NCI-H774 (cell line): ENCODE measurements at places on chromosomes 4 and X.

DNA sequence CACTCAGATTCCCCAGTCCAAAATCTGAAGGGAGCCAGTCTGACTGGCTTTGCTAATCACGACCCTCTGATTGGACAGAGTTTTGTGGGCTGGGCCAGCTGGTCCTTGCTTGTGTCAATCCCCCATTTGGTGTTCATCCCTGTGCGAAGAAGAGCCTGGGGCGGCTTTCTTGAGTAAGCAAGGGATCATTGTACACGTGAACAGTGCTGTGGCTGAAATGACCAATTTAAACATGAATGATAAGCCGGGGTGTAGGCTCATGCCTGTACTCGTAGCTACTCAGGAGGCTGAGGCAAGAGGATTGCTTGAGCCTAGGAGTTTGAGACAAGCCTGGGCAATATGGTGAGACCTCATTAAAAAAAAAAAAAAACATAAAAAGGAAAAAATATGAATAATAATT is 379.1 kb downstream of the RAPGEF2 start:
- DNase-seq, result no peak

DNA sequence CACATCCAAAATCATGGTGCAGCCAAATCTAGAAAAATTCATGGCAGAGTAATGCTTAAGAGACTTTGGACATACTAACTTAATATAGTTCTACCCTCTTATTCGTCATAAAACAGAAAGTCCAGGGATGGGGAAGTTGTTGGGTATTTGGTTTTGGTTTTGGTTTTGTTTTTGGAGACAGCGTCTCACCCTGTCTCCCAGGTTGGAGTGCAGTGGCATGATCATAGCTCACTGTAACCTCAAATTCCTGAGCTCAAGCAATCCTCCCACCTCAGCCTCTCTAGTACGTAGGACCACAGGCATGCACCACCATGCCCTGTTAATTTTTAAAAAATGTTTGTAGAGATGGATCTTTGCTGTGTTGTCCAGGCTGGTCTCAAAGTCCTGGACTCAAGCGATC is 271.8 kb upstream of the TENM3 start:
- DNase-seq, result no peak

DNA sequence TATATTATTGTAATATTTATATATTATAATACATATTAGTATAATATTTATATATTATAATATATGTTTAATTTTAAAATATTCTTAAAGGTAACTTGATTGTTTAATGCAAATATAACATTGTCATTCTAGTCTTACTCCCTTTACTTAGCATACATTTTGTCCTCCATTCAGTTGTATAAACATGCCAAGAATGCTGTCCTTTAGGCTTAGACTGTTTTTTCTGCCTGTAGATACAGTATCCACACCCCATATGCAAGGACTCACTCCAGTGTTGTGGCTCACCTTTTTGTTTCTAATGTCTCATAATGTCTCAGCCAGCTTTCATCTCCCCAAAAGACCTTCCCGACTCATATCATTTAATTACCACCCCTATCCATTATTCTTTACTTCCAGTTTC is 2110.0 kb downstream of the PCDH7 start:
- no peak for DNase-seq

GRCh38 chr4:174580597-174580996 is 58.3 kb upstream of the HPGD start:
- no peak for DNase-seq

GRCh38 chr4:2804973-2805501 is 12.2 kb downstream of the SH3BP2 start:
- DNase-seq, result no peak

- no peak for DNase-seq
These were observed 68.8 kb downstream of the MAB21L2 start for GRCh38 chr4:150650751-150651150.

DNA sequence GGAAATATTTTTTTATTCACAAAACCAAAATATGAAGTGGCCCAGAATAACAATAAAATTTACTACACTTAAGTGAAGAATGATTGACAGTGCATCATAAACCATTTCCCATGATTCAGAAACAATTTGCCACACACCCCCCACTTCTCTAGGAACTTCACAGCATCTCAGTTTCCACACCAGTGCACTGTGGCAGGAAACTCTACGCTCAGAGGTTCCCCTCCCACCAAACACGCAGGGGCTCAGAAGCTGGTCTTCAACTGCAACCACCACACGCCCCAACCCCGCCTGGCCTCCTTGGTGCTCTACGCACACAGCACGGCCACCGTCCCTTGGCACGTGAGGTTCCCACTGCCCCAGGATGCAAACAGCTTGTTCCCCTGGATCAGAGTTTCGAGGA is 63.7 kb downstream of the ZFYVE28 start:
- no peak for DNase-seq

DNA sequence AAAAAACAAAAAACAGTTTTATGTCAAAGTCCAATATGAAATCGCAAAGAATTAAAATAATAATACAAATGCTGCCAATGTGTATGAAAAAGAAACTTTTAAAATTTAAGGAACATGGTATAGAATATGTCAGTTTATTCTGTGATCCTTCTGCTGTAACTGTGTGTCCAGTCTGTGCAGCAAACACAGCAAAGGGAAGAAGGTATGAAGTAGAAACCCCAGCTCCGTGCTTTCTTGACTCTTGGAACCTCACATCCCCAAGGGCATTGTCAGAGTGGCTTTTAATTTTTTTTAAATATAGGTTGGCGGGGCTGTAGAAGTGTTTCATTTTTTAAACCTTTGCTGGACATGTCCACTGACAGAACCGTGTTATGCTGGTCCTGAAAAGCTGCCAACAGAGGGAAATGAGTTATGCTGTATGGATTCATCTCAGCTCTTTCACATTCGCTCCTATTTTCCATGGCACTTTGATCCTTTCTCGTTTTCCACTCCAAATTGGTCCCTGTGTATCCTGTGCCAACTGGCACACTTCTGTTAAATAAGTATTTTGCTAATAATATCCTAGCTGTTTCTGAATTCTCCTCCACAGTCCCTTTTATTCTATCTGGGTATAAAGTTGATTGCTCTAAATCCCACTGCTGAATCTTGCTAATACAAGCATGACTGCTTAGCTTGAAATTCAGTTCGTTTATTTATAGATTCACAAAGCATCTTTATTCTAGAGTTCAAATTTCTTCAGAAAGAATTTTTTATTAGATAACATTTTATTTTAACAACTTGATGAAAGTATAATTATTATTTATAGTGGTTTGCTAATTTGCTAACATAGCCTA is 127.0 kb upstream of the DDIT4L start:
- DNase-seq, result no peak

DNA sequence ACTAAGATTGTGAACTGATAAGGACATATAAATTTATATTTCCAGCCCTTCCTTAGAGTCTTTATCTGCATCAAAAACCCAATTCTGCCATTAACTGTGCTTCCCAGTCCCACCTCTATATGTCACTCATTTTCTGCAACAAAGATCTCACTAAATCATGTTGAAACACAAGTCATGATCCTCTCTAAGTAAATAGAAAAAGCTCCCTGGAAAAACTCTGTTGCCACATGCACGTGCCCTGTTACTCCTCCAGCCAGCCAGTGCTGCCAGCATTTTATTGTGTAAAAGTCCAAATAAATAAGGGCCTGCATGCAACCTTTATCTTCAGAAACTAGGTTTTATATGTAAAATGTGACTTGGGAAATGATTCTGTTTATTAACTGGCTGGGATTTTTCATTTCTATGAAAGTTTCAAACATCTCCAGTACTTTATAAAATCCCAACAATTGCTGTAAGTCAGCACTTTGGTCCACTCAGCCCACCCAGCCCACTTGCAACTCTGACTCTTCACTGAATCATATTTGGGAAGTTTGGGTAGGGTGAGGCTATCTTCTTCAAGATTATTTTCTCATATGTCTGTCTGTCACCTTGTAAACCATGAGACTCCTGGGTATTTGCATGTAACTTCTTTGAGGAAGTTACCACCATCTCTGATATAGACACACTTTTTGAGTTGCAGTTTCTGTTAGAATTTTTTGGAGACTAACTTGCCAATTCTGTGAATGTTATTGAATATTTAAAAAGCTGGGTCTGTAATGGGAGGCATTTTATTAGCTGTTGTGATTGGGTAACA is 40.0 kb upstream of the SMARCA5 start:
- DNase-seq, result no peak

- no peak for DNase-seq
These were observed 17.2 kb upstream of the GTPBP6 start for GRCh38 chrX:335758-336155.

GRCh38 chr4:30930276-30930675 is 210.1 kb downstream of the PCDH7 start:
- DNase-seq, result no peak

DNA sequence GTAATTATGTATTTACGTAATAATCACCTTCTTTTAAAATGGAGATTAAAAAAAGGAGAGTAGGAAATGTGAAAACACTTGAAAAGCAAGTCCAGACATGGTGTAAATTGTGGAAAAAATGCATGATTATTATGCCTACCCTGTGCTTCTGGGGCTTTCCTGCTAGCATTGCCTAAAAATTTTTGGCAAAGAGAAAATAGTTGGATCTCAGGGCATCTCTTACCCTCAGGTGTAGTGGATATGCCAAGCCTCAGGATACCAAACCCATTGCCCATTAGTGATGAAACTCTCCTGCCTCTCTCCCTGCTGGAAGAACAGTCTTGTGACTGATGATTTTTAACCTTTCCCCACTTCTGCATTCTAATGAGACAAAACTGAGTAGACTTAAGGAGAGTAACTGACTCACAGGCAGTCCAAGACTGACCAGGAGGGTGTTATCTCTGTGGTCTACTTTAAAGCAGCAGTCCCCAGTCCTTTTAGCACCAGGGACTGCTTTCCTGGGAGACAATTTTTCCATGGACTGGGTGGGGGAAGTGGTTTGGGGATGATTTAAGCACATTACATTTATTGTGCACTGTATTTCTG is 174.6 kb downstream of the ZNF330 start:
- no peak for DNase-seq

DNA sequence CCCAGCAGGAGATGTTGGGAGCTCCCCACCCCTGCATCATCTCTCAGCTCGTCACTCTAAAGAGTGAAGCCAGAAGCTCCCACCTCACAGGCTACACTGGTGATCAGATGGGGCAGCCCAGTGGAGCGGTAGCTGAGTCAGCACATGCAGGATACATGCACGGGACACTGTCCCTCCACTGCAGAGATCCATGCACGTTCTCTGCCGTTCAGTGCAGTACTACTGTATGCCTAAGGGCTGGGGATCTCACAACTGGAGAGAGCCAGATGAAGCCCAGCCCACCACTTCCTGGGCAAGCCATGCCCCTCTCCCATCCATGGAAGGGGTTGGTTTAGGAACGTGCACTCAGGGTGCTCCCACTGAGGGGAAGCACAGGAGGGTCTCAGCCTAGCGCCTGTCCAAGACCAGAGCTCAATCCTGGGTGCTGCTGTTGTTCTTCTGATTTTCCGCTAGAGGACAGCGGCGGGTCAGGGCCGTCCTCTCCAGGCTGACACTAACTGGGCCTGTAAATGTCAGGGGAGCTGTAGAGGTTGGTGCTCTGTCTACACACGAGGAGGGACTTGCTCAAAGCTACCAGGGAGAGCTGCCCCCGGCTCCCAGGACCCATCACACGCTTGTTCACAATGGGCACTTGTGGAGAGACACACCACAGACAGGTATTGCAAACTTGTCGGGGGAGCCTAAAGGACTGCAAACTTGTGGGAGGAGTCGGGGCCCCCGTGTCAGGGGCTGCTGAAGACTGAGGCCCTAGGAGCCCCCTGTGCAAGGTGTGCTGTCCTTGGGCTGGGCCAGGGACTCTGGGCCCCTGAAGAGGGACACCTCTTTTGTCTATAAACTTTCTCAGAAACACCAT is 18.2 kb upstream of the ABLIM2 start:
- peak; percentile 14 for DNase-seq

- DNase-seq, result no peak
These were observed 46.1 kb upstream of the CITED1 start for GRCh38 chrX:72351606-72352334.

DNA sequence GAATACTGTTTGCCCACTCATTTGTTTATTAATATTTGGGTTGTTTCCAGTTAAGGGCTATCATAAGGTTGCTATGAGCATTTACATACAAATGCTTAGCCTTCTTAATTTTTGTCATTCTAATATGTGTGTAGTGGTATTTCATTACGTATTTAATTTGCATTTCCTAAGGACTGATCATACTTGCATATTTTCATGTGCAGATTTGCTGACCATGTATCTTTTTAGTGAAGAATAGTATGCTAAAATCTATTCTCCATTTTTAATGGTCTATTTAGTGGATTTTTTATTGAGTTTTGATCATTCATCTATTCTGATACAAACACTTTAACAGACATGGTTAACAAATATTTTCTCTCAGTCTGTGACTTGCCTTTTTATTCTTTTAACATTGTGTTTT is 949.5 kb downstream of the RAB28 start:
- DNase-seq, result no peak

DNA sequence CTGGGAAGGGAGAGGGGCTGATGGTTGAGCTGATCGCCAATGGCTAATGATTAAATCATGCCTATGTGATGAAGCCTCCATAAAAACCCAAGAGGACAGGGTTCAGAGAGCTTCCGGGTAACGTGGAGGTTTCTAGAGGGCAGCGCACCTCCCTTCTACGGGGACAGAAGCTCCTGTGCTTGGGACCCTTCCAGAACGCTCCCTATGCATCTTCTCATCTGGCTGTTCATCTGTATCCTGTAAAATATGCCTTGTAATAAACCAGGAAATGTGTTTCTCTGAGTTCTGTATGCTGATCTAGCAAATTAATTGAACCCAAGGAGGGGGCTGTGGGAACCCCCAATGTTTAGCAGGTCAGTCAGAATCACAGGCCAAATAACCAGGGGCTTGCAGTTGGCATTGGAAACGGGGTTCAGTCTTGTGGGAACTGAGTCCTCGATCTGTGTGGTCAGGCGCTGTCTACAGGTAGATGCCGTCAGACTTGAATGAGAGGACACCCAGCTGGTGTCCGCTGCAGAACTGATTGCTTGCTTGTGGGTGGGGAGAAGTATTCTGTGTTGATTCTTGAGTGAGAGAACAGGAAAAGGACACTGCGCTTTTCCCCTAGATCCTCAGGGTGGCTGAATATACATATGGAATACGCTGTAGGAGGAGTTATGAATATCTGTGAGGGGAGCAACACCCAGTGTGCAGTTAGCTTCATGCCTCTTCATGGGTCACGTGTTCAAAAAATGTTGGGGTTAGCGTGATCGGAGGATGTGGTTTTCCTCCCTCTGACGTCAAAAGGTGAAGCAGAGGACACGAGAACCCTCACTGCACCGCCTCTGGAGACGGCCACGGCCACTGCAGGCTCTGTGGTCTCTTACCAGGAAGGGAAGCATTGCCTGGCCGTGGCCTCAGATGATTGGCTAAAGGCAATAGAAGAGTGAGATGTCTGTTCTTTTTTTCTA is 29.2 kb downstream of the HTT-AS start:
- DNase-seq, result no peak

GRCh38 chr4:83230928-83231327 is 53.7 kb downstream of the COQ2 start:
- DNase-seq, result no peak

- peak; percentile 22 for DNase-seq
These were observed 25.9 kb downstream of the CFAP299 start for GRCh38 chr4:80361329-80361900.

GRCh38 chr4:66062921-66063320 is 392.6 kb upstream of the EPHA5 start:
- DNase-seq, result no peak

- DNase-seq, result no peak
These were observed 302.1 kb downstream of the INPP4B start for GRCh38 chr4:142544039-142544438.

- DNase-seq, result no peak
These were observed 3.6 kb downstream of the ATP2B3 start for GRCh38 chrX:153521034-153521433.

GRCh38 chrX:154038656-154039055 is 19.0 kb upstream of the IRAK1 start:
- no peak for DNase-seq
